ENCODE measurements at places on chromosomes 7 and 10.

- no peak overlapping the region for H3K4me3 ChIP-seq
- H3K27ac ChIP-seq: no peak overlapping the region
- no peaks in the 10 kb centered on the region for H3K4me1 ChIP-seq
These were observed 10.4 kb upstream of the AOAH start for GRCh38 chr7:36734731-36735130.

GRCh38 chr7:69994886-69995542 lies 396.7 kb downstream of the AUTS2 start:
- H3K36me3 ChIP-seq: no peaks in the 10 kb centered on the region
- peaks cover 7% of the 10 kb centered on the region for H3K4me1 ChIP-seq
- H3K27me3 ChIP-seq: no peaks in the 10 kb centered on the region
- H3K4me3 ChIP-seq: no peak overlapping the region
- peak; percentile 27 for DNase-seq

DNA sequence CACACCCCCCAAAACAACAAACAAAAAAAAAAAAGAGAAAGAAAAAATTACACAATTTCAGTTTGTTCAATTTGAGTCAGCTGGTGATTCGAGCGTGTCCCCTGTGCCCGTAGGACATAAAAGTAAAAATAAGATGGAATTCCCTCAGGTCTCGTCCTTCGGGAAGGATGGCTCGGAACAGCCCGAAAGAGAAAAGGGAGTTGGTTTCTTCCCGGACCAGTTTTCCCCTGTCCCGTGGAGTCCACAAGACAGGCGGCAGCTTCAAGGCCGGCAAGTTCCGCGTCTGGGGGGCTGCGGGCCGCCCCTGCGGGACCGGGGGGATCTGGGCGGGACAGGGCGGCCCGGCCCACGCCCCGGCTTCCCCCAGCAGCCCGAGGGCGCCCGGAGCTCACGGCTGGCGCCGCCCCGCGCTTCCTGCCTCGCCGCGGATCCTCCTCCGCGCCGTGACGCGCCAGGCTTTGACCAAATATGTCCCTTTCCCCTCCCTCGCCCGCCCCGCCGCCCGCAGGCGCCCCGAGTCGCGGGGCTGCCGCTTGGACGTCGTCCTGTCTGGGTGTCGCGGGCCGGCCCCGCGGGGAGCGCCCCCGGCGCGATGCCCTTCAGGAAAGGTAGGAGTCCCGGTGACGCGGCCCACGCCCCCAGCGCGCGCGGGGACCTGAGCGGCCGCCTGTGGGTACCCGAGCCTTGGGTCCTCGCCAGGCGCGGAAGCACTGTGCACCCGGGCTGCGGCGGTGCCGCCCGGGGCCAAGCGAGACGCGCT lies 55.8 kb downstream of the RBM17 start:
- no peaks in the 10 kb centered on the region for H3K36me3 ChIP-seq
- peak overlapping the region; percentile 59 for H3K27ac ChIP-seq
- peaks cover 26% of the 10 kb centered on the region for H3K4me1 ChIP-seq
- DNase-seq: peak; percentile 95
- peak overlapping the region; percentile 77 for H3K4me3 ChIP-seq
- H3K27me3 ChIP-seq: peaks cover 16% of the 10 kb centered on the region

DNA sequence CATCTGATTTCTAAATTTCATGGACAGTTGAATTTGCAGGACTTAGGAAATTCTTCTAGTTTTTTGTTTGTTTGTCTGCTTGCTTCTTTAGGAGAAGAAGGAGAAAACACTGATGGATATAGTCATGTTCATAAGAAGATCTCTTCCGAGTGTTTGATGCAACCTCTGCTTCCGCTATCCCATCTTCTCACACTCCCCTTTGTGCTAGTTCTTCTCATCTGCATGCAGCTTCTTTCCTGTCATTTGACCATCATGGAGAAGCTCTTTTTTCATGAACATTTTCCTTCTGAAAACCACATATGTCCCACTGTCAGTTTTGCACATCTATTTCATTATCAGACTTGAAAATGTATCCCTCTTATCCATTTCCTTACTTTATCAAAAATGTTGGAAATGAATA lies 346.9 kb upstream of the PRKCQ start:
- no peak for DNase-seq
- H3K27ac ChIP-seq: no peak overlapping the region
- no peaks in the 10 kb centered on the region for H3K4me1 ChIP-seq

GRCh38 chr7:141731476-141732149 lies 6.5 kb upstream of the SSBP1 start:
- H3K36me3 ChIP-seq: no peaks in the 10 kb centered on the region
- H3K27ac ChIP-seq: no peak overlapping the region
- H3K27me3 ChIP-seq: no peaks in the 10 kb centered on the region
- H3K4me1 ChIP-seq: no peaks in the 10 kb centered on the region
- DNase-seq: no peak

GRCh38 chr7:84248843-84249242 lies 54.3 kb upstream of the SEMA3A start:
- peak overlapping the region; percentile 15 for H3K27ac ChIP-seq
- no peaks in the 10 kb centered on the region for H3K27me3 ChIP-seq
- DNase-seq: peak; percentile 40
- H3K36me3 ChIP-seq: no peaks in the 10 kb centered on the region
- no peak overlapping the region for H3K4me3 ChIP-seq
- H3K4me1 ChIP-seq: peaks cover 2% of the 10 kb centered on the region

- no peak overlapping the region for H3K4me3 ChIP-seq
- no peak overlapping the region for H3K27ac ChIP-seq
- no peaks in the 10 kb centered on the region for H3K4me1 ChIP-seq
- H3K36me3 ChIP-seq: no peaks in the 10 kb centered on the region
- no peaks in the 10 kb centered on the region for H3K27me3 ChIP-seq
These were observed 201.4 kb upstream of the NRP1 start for GRCh38 chr10:33535866-33536265.

GRCh38 chr7:85019778-85020177 lies 167.1 kb downstream of the SEMA3D start:
- no peaks in the 10 kb centered on the region for H3K36me3 ChIP-seq
- DNase-seq: no peak

GRCh38 chr7:97601931-97602457 lies 129.9 kb upstream of the TAC1 start:
- no peaks in the 10 kb centered on the region for H3K27me3 ChIP-seq
- no peak for DNase-seq
- H3K4me3 ChIP-seq: no peak overlapping the region

GRCh38 chr10:52212802-52213201 lies 101.3 kb upstream of the DKK1 start:
- H3K36me3 ChIP-seq: no peaks in the 10 kb centered on the region
- H3K27ac ChIP-seq: no peak overlapping the region
- peaks cover 11% of the 10 kb centered on the region for H3K4me1 ChIP-seq
- H3K4me3 ChIP-seq: no peak overlapping the region
- no peaks in the 10 kb centered on the region for H3K27me3 ChIP-seq

- peak overlapping the region; percentile 96 for H3K27ac ChIP-seq
- H3K4me1 ChIP-seq: peaks cover 7% of the 10 kb centered on the region
- H3K4me3 ChIP-seq: peak overlapping the region; percentile 92
These were observed 1.8 kb downstream of the KLLN start for GRCh38 chr10:87861566-87861952.

DNA sequence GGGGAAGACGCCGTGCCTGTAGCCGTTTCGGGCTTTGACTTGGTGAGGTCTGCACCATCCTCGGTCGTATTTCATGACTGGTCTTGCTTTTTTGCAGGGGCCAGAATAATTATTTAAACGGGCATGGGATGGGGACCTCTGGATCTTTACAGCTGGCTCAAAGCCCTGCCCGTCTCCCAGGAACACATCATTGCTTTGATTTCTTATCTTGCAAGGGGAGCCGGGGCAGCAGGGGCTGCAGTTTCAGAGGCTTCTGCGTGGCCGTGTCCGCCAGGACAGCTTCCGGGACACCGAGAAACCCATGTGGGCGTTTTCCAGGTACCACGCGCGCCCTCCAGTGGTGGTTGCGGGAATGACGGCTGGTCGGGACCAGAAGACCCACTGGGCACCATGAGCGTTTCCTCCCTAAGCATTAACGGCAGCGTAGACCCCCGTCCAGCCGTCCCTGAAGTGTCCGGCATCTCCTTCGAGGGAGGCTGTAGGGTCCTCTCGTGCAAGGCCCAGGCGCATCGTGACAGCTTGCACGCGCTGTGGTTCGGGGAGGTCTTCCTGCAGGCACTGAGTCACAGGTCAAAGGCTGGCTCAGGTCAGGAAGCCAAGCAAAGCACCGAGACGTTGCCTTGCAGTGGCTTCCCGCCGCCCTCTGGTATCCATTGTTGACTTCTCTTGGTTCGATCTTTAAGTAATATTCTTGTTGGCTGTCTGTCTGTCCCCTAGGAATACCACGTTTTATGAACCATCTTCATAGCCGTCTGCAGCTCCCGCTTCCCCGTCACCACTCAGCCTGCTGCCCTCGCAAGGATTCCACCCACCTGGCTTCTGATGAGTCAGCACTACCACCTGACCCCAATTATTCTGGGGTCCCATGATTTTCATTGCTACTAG lies 16.2 kb upstream of the ZFAND2A start:
- peaks cover 6% of the 10 kb centered on the region for H3K4me1 ChIP-seq
- H3K4me3 ChIP-seq: peak overlapping the region; percentile 13
- DNase-seq: peak; percentile 72
- no peaks in the 10 kb centered on the region for H3K36me3 ChIP-seq

DNA sequence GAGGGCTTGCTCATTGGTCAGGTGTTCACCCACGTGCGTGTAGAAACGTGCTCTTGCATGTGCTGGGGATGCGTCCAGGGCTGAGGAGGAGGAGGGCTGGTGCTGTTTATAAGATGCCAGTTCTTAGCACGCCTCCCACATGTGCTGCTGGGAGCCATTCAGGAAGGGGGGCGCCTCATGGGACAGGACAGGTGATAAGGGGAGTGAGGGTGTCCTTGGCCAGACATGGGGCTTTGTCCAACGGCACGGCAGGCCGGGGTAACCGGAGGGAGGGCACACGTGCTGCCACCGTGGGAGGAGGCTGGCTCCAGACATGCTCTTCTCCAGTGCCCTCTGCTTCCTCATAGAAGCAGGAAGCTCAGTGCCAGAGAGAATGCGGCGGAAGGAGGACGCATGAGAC lies 150.0 kb downstream of the ZMYND11 start:
- no peaks in the 10 kb centered on the region for H3K4me1 ChIP-seq
- no peak overlapping the region for H3K27ac ChIP-seq
- H3K36me3 ChIP-seq: peaks cover 65% of the 10 kb centered on the region
- no peak overlapping the region for H3K4me3 ChIP-seq
- DNase-seq: no peak

DNA sequence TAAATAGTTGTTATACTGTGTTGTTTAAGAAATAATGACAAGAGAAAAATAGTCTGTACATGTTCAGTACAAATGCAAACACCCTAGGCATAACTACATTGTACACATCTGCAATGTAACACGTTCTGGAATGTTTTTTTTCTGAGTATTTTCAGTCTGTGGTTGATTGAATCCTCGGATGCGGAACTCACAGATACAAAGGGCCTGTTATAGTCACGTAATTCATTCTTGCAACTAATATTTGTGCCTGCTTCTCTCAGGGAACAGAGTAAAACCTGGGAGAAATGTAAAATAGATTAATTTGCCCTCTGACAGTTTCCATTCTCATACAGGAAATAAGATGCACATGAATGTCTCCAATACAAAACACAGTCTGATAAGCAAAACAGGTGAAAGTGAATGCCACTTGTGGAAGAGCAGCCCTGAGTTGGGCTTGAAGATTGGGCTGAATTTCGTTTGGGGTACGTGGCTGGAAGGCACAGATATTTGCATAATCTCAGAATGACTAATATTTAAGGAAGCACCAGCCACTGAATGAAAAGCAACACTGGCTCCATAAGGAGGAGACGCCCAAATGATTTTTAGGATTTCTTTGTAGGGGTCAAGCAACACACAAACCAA lies 19.1 kb downstream of the DENND2A start:
- H3K36me3 ChIP-seq: peaks cover 10% of the 10 kb centered on the region
- H3K27ac ChIP-seq: peak overlapping the region; percentile 9
- DNase-seq: no peak

GRCh38 chr10:120713573-120714205 lies 137.5 kb upstream of the WDR11 start:
- no peak overlapping the region for H3K27ac ChIP-seq
- no peak overlapping the region for H3K4me3 ChIP-seq
- no peaks in the 10 kb centered on the region for H3K36me3 ChIP-seq
- DNase-seq: no peak

- H3K27me3 ChIP-seq: no peaks in the 10 kb centered on the region
- H3K36me3 ChIP-seq: peaks cover 65% of the 10 kb centered on the region
These were observed 46.1 kb downstream of the OGDH start for GRCh38 chr7:44652535-44652934.

- H3K4me3 ChIP-seq: no peak overlapping the region
- H3K36me3 ChIP-seq: no peaks in the 10 kb centered on the region
- H3K27me3 ChIP-seq: no peaks in the 10 kb centered on the region
- no peak for DNase-seq
These were observed 20.8 kb downstream of the ACSM6 start for GRCh38 chr10:95214793-95215192.

DNA sequence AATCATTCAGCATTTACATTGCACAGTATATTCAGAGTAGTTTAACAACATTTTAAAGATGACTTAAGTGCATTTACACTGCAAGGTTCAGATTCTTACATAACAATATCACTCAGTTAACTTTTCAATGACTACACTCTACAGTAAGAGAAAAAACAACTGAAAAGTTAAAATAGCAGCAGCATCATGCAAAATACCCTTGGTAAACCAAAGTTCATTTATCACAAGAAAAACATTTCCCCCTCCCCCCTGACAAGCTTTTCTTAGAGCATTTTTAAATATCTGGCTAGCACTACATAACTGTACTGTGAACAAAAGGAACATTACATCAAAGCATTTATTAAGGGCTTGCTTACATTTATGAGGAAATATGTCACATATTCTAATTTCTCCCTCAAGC lies 179.5 kb upstream of the HGF start:
- H3K27me3 ChIP-seq: no peaks in the 10 kb centered on the region
- H3K27ac ChIP-seq: no peak overlapping the region
- H3K4me3 ChIP-seq: no peak overlapping the region

DNA sequence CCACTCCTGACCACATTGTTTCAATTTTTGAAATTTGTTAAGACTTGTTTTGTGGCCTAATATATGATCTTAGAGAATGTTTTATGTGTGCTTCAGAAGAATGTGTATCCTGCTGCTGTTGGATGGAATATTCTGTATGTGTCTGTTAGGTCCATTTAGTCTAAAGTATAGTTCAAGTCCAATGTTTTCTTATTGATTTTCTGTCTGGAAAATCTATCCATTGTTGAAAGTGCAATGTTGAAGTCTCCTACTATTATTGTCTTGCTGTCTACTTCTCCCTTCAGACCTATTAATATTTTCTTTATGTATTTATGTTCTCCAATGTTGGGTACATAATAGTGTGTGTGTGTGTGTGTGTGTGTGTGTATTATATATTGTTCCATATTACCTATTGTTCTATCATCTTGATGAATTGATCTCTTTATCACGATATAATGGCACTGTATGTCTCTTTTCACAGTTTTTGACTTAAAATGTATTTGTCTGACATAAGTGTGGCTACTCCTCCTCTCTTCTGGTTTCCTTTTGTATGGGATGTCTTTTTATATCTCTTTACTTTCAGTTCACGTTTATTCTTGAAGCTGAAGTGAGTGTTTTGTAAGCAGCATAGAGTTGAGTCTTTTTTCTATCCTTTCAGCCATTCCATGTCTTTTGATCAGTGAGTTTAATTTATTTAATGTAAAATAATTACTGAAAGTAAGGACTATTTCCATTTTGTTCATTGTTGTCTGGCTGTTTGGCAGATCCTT lies 61.3 kb downstream of the AKR1D1 start:
- no peak for DNase-seq
- no peaks in the 10 kb centered on the region for H3K27me3 ChIP-seq
- H3K27ac ChIP-seq: no peak overlapping the region
- no peak overlapping the region for H3K4me3 ChIP-seq
